Aorta (tissue), 5 donors: ENCODE measurements at places on chromosomes 3 and 15. TPM values are rescaled to one million over a fixed set of nuclear protein-coding genes. Genes with fewer than 3 reads are reported as not detected.

- H3K27ac ChIP-seq, result peak overlapping the region; percentile 38
- DNase-seq, result peak; percentile 75
- peak overlapping the region; percentile 77 for H3K4me3 ChIP-seq
These were observed 674 bp downstream of the SERP1 start for GRCh38 chr3:150545419-150546225.

DNA sequence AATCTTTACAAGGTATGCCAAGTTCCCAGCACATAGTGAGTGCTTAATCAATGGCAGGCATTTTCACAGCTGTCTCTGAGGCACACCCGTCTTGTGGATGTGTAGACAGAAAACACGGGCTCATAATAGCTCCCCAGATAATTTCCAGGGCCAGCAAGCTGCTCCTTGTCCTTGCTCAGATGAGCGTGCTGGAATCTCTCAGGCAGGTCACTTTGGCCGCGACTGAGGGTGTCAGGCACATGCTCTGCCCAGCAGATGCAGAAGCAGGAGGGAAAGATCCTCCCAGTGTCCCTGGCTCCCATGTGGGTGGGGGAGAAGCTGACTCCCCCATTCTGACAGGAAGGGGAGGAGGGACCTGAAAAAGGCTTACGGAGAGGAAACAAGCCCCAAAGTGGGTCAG is 35.6 kb upstream of the SLC6A1 start:
- H3K27ac ChIP-seq, result no peak overlapping the region
- no peaks in the 10 kb centered on the region for H3K4me1 ChIP-seq
- DNase-seq, result no peak

ACP3 gene
- 1.2 TPM for total RNA-seq

GRCh38 chr3:100289339-100289738 is 28.5 kb downstream of the TBC1D23 start:
- H3K4me3 ChIP-seq, result no peak overlapping the region
- H3K27ac ChIP-seq, result no peak overlapping the region
- H3K27me3 ChIP-seq, result no peaks in the 10 kb centered on the region
- DNase-seq, result no peak

GRCh38 chr15:68817304-68818065 is 3.2 kb downstream of the ANP32A start:
- DNase-seq, result peak; percentile 73
- H3K4me1 ChIP-seq, result no peaks in the 10 kb centered on the region
- no peaks in the 10 kb centered on the region for H3K36me3 ChIP-seq
- peak overlapping the region; percentile 44 for H3K27ac ChIP-seq

- no peak for DNase-seq
- H3K36me3 ChIP-seq, result no peaks in the 10 kb centered on the region
- H3K4me1 ChIP-seq, result no peaks in the 10 kb centered on the region
- H3K27me3 ChIP-seq, result no peaks in the 10 kb centered on the region
These were observed 291.7 kb downstream of the FAM43A start for GRCh38 chr3:194977356-194977755.

DNA sequence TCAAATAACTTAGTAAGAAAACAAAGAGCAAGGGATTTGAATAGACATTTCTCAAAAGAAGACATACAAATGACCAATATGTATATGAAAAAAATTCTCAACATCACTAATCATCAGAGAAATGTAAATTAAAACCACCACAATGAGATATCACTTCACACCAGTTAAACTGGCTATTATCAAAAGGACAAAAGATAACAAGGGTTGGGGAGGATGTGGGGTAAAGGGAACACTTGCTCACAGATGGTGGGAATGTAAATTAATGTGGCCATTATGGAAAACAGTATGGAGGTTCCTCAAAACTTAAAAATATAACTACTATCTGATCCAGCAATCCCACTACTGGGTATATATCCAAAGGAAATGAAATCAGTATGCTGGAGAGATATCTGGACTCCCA is 46.0 kb upstream of the RYK start:
- H3K27me3 ChIP-seq, result no peaks in the 10 kb centered on the region
- H3K27ac ChIP-seq, result no peak overlapping the region

DNA sequence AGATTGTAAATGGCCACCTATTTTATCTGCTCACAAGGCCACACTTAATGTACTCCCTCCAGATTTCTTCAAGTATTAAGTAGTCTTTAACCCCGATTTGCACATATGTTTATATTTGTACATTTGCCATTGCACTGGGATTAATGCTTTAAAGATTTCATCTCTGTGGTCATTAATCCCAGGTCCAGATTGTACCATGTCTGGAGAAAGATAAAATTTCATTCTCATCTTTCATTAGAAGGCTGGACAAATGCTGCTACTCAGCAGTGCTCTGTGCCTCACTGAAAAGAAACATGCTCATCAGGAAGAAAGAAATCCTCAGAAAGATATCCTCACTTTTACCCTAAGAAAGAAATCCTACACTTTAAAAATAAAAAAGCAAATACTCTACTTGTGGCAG is 62.5 kb upstream of the LRRC3B start:
- no peak for DNase-seq
- H3K4me1 ChIP-seq, result no peaks in the 10 kb centered on the region
- peaks cover 2% of the 10 kb centered on the region for H3K27me3 ChIP-seq
- H3K4me3 ChIP-seq, result no peak overlapping the region

GRCh38 chr3:164460851-164461250 is 617.4 kb downstream of the SI start:
- no peak overlapping the region for H3K4me3 ChIP-seq
- DNase-seq, result no peak
- no peak overlapping the region for H3K27ac ChIP-seq
- H3K4me1 ChIP-seq, result no peaks in the 10 kb centered on the region

GRCh38 chr3:146640955-146641867 is 36.1 kb upstream of the PLSCR5 start:
- DNase-seq, result no peak
- H3K27me3 ChIP-seq, result no peaks in the 10 kb centered on the region
- H3K4me3 ChIP-seq, result no peak overlapping the region

DNA sequence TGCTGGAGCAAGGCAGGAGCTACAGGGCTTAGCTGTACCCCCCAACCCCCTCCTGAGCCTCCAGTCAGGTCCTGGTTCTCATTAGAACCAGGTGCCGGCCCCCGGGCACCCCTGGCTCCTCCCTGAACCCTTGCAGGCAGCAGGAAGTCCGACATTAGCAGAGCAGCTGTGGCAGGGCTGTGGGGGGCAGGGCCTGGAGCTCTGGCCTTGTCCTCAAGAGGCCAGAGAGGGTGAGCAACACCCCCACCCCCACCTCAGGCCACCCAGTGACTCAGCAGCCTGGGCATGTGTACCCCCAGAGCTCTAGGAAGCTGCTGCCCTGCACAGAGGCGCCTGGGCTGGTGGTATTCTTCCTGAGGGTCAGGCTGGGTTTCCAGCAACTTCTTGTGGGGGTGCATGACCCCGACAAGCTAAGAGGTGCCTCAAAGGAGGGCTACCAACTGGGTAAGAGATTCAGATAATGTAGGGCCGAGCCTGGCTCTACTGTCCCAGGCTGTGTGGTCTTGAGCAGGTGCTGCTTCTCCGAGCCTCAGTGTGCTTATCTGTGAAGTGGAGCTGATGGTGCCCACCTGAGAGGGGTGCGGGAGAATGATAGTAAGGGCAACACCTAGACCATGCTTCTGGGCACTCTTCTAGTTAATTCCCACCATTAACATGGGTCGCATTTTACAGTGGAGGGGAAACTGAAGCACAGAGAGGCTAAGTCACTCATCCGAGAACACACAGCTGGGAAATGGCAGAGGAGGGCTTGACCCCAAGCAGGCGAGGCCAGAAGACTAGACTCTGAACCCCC is 16.0 kb downstream of the H1-8 start:
- no peak overlapping the region for H3K4me3 ChIP-seq
- no peaks in the 10 kb centered on the region for H3K4me1 ChIP-seq
- H3K27ac ChIP-seq, result peak overlapping the region; percentile 14
- no peak for DNase-seq

CSTA gene
- 9.3 TPM for total RNA-seq

GRCh38 chr3:29408676-29409075 is 127.8 kb downstream of the RBMS3 start:
- H3K27me3 ChIP-seq, result no peaks in the 10 kb centered on the region
- no peak for DNase-seq
- H3K36me3 ChIP-seq, result no peaks in the 10 kb centered on the region
- peaks cover 5% of the 10 kb centered on the region for H3K4me1 ChIP-seq

- no peak for DNase-seq
- no peaks in the 10 kb centered on the region for H3K4me1 ChIP-seq
- H3K27me3 ChIP-seq, result no peaks in the 10 kb centered on the region
- no peaks in the 10 kb centered on the region for H3K36me3 ChIP-seq
- H3K27ac ChIP-seq, result no peak overlapping the region
These were observed 32.7 kb downstream of the EBLN2 start for GRCh38 chr3:73094129-73094528.

DNA sequence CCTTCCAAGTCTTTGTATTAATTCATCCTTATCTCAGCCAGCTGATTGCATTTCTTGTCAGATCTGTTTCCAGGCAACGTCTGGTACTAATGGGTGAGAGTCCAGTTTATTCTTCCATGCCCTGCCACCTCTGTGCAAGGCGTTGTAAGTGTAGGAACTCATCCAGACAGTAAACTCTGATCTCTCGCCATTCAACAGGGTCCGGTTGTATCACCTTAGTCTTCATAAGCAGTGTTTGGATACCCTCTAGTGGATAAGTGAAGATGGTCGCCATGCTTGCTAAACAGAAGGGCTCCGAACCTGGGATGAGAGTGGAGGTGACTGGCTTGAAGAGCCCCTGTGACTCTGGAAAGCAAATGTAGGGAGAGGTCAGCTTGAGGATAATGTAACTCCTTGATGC is 51.6 kb upstream of the CMTM7 start:
- no peak overlapping the region for H3K4me3 ChIP-seq
- H3K27me3 ChIP-seq, result no peaks in the 10 kb centered on the region

DNA sequence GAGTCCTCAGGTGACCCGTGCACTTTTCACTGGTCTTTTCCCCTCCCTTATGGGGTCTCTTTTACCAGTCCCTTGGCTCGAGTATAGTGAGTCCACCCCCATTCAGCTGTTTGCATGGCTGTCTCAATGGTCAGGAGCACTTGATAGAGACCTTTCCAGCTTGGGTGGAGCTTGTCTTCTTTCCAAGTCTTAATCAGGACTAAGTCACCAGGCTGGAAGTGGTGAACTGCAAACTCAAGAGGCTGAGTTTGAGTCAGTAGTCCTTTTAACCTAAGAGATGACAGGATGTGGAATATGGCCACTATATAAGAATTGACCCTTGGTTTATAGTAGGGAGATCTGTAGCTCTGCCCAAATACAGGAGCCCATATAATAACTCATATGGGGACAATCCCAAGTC is 279.7 kb downstream of the PYDC2 start:
- no peak overlapping the region for H3K4me3 ChIP-seq
- no peak overlapping the region for H3K27ac ChIP-seq
- DNase-seq, result no peak

DYNLT2B gene
- total RNA-seq, result 4.7 TPM

DNA sequence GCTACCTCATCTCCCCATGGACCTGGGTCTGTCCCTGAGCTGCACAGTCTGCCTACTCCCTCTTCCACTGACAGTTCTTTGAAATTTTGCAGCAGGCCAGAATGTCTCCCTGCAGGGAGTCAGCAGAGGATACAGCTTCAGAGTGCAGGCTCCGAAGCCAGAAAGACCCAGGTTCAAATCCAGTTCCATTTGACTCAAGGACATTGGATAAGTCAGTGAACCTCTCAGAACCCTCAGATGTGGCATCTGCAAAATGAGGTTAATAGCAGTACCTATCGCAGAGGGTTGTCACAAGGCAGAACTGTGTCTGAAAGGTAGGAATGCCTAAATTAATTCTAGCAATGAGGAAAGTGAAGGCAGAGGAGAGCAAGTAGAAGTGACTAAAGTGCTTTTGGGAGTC is 244.4 kb upstream of the TRIM42 start:
- no peaks in the 10 kb centered on the region for H3K36me3 ChIP-seq
- no peak overlapping the region for H3K4me3 ChIP-seq
- no peaks in the 10 kb centered on the region for H3K4me1 ChIP-seq

BFSP2 gene
- not detected for total RNA-seq

GRCh38 chr3:51798411-51798963 is 19.4 kb upstream of the IQCF6 start:
- H3K36me3 ChIP-seq, result no peaks in the 10 kb centered on the region
- no peak overlapping the region for H3K4me3 ChIP-seq
- no peaks in the 10 kb centered on the region for H3K4me1 ChIP-seq
- peaks cover 3% of the 10 kb centered on the region for H3K27me3 ChIP-seq
- H3K27ac ChIP-seq, result no peak overlapping the region
